ENCODE measurements at places on chromosomes 1 and 21.

GRCh38 chr1:228446852-228447251, 30.2 kb upstream of the TRIM17 start:
- DNase-seq, result no peak

DNA sequence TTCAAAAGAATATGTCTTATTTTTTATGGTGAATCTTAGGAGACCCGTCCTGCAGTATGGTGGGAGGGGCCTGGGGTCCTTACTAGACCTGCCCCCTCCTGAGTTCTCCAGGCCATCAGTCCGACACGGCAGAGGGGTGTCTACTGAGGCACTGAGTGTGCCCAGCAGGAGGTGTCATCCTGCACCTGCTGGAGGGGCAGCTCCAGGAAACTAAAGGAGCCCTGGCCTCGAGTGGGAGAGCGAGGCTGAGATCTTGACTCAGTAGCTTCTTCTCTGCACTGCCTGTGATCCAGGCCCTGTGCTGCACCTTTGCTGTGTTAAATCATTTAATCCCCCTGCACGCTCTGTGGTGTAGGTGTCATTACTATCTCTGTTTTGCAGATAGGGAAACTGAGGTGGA, 587.7 kb downstream of the PTPRU start:
- no peak for DNase-seq

DNA sequence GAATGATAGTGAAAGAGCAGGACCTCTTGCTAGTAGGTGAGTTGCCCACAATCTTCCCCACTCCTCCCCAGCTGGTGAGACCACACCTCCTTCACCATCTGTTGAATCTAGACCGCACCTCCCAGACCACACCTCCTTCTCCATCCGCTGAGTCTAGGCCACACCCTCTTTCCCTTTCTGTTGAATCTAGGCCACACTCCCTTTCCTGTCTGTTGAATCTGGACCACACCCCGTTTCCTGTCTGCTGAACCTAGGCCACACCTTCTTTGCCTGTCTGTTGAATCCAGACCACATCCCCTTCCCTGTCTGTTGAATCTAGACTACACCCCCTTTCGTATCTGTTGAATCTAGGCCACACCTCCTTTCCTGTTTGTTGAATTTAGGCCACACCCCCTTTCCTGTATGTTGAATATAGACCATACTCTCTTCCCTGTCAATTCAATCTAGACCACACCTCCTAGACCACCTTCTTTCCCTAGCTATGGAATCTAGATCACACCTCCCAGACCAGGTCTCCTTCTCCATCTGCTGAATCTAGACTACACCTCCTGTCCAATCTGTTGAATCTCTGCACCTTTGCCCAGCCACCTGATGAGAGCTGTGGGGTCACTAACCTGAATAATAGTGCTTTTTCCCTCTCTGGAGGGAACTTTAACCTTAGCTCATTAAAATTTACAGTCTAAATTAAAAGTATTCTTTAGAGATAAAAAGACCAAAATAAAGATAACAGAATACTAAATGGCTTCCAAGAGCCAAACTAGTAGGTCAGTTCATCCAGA, 116.3 kb downstream of the DAB1 start:
- peak; percentile 36 for DNase-seq

DNA sequence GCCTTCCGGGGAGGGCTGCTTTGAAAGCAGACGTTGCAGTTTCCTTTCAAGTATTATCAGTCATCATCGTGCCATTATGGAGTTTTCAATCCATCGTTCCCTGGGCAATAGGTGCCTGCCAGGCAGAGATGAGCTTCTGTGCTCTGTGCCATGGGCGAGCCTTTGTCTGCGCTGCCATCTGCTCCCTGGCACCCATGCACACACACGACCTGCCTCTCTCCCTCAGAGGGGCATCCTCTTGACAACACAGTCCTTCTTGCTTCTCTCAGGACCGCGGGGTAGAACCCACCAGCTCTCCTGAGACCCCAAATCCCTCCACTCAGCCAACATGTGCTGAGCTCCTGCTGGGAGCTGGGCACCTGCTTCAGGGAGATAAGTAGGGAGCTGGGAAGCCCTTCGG, 149.3 kb downstream of the HMGB4 start:
- no peak for DNase-seq

DNA sequence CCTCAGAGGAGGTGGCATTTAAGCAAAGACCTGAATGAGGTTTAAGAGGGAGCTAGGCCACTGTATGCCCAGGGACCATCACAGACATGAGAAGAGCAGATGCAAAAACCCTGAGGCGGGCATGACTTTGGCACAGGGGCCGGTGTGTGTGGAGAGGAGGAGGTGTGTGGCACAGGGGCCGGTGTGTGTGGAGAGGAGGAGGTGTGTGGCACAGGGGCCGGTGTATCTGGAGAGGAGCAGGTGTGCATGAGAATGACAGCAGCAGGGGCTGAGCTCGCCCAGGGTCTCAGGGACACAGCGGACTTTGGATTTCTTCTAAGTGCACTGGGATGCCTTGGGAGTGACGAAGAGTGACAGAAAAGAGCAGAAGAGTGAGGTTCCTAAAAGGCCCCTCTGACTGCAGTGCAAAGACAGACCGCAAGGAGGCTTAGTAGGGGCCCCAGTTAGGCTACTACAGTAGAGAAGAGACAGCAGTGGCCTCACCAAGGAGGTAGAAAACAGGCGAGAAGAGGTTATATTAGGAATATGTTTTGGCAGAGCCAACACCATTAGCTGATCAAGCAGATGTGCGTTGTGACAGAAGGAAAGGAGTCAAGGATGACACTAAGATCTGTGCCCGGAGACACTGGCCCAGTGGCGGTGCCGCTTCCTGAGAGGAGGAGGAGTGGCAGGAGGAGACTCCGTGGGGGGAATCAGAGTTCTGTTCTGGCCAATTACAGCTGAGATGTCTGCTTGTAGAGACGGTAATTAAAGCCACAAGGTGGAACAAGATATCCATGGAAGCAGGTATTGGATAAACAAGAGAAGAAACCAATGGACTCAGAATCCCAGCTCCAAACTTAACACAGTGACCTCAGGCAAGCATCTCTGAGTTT, 18.4 kb downstream of the ZBTB17 start:
- no peak for DNase-seq

- no peak for DNase-seq
These were observed 25.2 kb downstream of the SPOCD1 start for GRCh38 chr1:31790641-31791091.

Data from epithelial cell of esophagus (primary cell).